ENCODE measurements at places on chromosomes 3 and 15.

GRCh38 chr15:56871185-56871584 lies 47.3 kb upstream of the TCF12 start:
- no peak for DNase-seq

- no peak for DNase-seq
These were observed 58.0 kb downstream of the HRH1 start for GRCh38 chr3:11212299-11212608.

- no peak for DNase-seq
These were observed 202.3 kb upstream of the MRPL3 start for GRCh38 chr3:131705099-131705498.

GRCh38 chr15:70323111-70323851 lies 225.6 kb upstream of the TLE3 start:
- DNase-seq: no peak

DNA sequence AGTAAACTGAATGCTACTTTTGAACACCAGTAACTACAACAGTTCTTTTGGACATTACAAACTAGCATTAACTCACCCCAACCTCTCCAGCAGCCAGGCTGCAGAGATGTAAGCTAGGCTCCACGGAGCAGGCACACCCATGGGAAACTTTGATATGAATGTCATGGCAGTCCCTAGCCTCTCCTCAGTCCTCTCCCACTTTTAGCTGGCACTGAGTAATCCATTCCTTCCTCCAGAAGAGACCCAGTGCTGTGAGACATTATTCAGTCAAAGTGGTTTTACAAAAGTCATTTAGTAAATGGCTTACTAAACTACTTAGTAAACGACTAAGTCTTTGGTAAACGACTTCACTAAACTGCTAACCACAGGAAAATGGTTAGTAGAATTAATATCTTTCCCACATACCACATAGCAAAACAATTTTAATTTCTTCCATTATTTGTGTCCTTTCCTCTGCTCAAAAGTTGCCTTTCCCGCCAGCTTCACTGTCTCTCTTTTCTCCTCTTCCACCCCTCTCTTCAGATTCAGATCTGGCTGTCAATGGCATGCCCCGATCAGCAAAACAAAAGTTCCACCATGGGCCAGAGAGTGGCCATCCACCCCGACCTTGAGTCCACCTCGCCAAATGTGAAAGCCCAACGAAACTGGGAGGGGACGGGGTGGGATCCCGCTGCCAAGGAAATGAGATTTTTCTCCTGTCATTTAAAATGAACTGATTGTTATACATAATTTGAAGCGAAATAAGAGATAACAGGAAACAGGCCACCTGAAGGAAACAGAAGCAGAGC lies 67.5 kb upstream of the TJP1 start:
- no peak for DNase-seq

DNA sequence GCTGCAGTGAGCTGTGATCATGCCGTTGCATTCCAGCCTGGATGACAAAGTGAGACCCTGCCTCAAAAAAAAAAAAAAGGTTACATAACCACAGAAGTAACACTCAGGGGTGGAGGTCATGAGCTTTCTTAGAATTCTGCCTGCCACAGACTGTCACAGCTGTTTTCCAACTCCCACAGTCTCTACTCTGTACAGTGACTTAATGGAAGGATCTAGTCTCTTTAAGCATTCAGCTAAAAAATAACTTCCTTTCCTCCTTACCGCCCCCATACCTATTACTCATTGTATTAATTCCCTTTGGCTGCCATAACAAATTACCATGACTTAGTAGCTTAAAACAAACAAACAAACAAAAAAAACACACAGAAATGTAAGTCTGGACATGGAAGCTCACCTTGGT lies 99.6 kb upstream of the UBE2E1 start:
- DNase-seq: no peak

- no peak for DNase-seq
These were observed 14.2 kb upstream of the SNX22 start for GRCh38 chr15:64137226-64137833.

DNA sequence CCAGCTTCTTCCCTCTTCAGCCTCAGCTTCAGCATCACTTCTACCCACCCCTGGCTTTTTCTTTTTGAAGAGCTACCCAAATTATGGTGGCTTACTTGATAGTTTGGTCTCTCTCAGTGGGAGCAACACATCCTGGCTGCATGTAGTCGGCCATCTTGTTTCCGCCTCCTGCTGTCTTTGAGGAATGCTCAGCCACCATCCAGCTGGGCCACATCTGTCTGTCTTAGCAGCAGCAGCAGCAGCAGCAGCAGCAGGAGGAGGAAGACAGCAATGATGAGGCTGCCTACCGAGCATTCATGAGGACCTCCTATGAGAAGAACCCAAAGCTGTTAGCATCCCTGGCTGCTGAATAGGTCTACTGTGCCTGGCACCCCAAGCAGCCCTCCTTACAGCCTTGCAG lies 19.7 kb downstream of the IL16 start:
- DNase-seq: no peak

GRCh38 chr3:193416629-193417028 lies 38.1 kb upstream of the ATP13A5 start:
- DNase-seq: no peak

DNA sequence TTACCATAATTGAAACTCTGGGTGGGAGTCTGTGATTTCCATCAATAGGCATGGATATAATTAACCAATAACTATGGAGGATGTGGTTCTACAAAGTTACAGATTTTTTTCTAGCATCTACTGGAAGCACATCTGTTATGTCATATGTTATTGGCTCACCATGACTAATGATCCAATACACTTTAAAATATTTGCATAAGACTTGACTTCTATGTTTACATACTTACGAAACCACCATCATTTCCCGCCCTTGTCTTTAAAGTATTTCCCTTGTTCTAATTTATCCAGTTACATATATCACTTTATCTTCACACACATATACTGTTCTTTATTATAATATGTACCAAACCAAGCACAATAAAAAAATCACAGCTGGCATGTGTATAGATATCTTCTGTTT lies 380.3 kb upstream of the CBLB start:
- DNase-seq: no peak

DNA sequence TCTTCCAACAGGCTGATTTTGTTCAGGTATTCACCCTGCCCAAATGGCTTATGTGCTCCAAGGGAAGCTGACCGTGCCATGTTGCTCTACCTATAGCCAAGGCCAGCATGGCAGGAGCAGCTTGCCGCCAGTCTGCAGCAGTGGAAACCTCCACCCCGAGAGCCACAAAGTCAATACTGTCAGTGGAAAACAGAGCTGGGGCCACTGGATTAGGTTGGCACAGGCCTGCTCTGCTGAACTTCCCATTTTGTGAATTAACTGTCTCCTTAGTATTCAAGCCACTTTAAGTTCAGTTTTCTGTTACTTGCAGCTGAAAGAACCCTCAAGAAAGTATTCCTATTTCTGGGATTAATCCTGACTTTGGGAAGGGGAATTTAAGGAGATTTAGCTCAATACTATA lies 63.8 kb upstream of the XCR1 start:
- no peak for DNase-seq

GRCh38 chr3:3184876-3185275 lies 5.4 kb upstream of the CRBN start:
- no peak for DNase-seq

GRCh38 chr3:86702381-86702958 lies 288.5 kb downstream of the VGLL3 start:
- DNase-seq: no peak

DNA sequence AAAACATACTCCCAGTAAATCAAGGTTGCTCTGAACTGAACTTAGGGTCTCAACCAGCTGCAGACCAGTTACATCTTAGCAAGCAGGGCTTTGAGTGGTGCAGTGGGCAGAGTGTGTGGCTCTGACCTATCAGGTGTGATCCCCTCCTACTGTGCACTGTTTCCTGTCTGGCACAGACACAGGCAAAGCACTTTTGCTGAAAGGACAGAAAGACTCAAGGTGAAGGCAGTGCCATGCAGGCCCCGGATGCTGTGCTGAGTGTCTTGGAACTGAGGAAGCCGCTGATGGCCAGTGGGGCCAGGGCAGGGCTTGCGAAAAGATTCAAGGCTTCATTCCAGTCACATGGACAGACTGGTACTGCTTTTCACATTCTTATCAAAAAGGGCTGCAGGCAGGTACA lies 85.2 kb downstream of the CACNA1D start:
- DNase-seq: no peak

DNA sequence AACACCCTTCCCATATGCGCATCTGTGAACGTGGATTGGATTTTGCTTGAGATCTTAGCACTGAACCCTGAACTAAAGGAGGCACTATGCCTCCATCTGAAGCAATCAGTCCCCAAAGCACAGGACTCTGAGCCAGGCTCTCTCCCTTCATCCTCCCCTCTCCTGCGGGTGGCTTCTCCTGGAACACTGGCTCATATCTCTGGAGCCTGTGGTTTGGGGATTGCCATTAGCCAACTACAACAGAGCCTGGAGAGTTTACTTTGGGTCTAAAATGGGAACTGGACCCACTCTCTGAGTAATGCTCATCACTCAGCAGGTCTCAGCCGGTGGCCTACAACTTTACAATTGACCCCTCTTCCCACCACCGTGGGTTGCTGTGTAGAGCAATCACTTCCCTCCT lies 190.8 kb upstream of the HES1 start:
- DNase-seq: no peak

- DNase-seq: no peak
These were observed 231.2 kb downstream of the SLC9A9 start for GRCh38 chr3:143617050-143617449.

DNA sequence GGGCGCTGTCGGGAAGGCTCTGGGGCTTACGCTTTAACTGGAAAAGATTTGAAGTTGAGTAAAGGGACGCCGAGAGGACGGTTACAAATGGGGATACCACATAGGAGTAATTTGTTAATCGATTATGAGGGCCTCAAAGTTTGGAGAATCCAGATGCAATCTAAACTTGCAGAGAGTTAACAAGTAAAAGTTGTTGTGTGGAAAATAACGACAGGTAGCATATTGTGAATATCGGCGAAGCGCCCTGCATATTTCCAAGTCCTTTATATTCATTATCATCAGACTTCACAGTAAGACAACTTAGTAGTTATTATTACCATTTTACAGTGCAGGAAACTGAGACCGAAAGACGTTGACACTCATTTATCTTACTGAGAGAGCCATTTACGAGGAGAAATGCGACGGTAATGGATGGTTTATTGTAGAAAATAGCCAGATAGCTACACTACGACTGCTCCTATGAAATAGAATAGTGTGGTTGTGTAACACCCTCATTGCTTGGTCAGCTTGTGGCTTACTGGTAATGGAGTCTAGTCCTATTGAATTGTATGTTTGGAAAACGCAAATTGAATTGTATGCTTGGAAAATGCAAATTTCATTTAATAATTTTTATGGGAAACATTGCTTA lies 700 bp downstream of the MKRN2 start:
- no peak for DNase-seq

DNA sequence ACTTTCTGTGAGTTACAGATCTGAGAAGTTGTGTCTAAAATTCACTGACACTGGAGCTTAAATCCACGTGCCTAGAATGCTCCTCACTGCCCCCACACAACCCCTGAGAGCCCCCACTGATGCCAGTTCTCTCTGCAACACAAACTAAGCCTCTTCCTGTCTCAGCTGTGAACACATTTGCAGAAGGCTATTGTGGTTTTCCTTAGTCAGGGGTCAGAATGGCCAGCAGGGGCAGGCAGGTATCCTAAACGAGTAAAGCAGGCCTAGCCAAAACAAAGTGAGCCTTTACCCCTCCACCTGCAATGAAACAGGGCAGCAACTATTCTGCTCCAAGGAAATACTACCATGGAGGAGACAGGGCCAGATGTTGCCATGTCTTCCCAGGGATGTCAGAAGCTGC lies 78.6 kb downstream of the FHIT start:
- DNase-seq: no peak

DNA sequence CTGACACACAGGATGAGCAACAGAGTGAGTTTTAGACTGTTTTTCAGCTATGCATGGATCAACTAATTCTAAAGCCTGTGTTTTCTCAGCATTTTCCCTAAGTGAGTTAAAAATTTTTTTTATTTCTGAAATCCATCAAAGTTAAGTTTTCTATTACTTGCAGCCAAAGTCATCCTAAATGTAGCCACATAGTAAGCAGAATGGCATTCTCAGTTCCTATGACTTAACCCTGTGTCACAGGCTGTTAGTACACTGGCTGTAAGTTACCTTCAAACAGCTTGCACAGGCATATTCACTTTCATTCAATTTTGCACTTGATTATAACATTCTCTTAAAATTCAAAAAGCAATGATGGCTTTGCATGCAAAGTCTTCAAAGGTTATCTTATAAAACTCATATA lies 368.2 kb downstream of the OCA2 start:
- DNase-seq: no peak

- DNase-seq: no peak
These were observed 183.8 kb upstream of the THRB start for GRCh38 chr3:24678421-24678865.

- DNase-seq: no peak
These were observed 159.7 kb upstream of the ARHGEF26 start for GRCh38 chr3:153961494-153961893.

DNA sequence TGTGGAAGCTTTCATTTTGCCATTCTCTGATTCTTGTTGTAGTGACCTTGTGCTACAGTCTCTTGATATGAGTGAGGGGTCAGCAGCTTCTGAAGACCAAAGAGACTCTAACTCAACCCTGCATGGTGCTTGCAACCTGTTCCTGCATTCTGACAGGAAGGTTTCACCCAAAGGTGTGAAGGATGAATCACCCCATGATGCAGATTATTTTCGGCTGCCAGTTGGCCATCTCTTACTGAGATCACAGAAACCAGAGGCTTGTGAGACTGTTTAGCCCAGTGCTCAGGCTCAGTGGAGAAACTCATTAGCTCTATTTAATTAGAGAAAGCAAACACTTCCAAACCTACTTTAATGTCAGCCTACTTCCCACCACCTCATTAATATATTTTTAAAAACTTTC lies 29.2 kb upstream of the TPRG1 start:
- DNase-seq: no peak

DNA sequence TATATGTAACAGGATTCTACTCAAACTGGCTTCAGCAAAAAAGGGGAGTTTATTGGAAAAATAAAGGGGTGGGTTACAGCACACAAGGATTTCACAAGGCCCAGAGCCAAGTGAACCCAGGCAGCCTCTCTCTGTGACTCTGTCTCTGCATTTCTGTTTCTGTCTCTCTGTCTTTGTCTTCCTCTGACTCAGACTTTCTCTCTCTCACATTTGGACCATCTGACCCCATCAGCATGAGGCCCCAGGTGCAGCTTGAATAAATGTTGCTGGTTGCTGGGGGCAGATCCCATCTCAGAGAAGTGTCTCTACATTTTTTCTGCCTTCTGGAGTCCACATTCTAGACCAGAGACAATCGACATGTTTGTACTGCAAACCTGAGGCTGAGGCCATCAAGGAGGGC lies 45.0 kb downstream of the RPLP1 start:
- no peak for DNase-seq
